Ovary (tissue), 10 donors: ENCODE measurements at places on chromosomes 1 and 21. TPM values are rescaled to one million over a fixed set of nuclear protein-coding genes. Genes with fewer than 3 reads are reported as not detected.

DNA sequence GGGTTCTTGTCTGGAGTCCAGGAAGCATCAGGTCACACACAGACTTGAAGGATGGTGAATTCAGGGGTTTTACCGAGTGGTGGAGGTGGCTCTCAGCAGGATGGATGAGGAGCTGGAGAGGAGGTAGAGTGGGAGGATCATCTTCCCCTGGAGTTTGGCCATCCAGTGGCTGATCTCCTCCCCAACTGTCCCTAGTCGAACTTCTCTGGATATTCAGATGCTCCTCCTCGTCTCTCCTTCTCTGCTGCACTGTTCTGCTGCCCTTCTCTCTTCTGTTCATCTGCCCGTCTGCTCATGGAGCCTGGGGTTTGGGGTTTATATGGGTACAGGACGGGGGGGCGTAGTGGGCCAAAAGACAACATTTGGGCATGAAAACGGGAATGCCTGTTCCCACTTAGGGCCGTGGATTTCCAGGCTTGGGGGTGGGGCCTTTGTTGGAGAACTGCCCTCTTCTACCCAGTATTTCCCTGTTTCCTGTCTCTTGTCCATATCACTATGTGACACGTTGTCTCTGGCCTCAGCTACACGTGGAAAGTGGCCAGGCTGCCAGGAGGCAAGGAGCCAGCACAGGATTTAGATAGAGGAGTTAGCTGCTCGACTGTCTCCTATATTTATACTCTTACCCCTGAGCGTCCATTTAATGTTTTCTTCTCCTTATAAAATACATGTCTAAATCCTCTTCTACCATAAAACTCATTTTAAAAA, 76.7 kb downstream of the SIPA1L2 start:
- H3K4me1 ChIP-seq, result peaks cover 26% of the 10 kb centered on the region
- no peaks in the 10 kb centered on the region for H3K27me3 ChIP-seq
- no peak overlapping the region for H3K27ac ChIP-seq
- H3K36me3 ChIP-seq, result no peaks in the 10 kb centered on the region
- DNase-seq, result peak; percentile 54

- DNase-seq, result no peak
- H3K4me1 ChIP-seq, result no peaks in the 10 kb centered on the region
- no peaks in the 10 kb centered on the region for H3K36me3 ChIP-seq
Observed at GRCh38 chr21:14358775-14359174, 24.2 kb downstream of the HSPA13 start.

- no peak for DNase-seq
- H3K4me1 ChIP-seq, result peaks cover 19% of the 10 kb centered on the region
- no peak overlapping the region for H3K27ac ChIP-seq
- H3K27me3 ChIP-seq, result no peaks in the 10 kb centered on the region
Observed at GRCh38 chr1:33459691-33460090, 12.8 kb upstream of the ZSCAN20 start.

- H3K4me1 ChIP-seq, result peaks cover 4% of the 10 kb centered on the region
- H3K27ac ChIP-seq, result no peak overlapping the region
- H3K4me3 ChIP-seq, result no peak overlapping the region
- H3K36me3 ChIP-seq, result no peaks in the 10 kb centered on the region
- no peak for DNase-seq
Observed at GRCh38 chr1:41659903-41660302, 175.4 kb upstream of the EDN2 start.

DNA sequence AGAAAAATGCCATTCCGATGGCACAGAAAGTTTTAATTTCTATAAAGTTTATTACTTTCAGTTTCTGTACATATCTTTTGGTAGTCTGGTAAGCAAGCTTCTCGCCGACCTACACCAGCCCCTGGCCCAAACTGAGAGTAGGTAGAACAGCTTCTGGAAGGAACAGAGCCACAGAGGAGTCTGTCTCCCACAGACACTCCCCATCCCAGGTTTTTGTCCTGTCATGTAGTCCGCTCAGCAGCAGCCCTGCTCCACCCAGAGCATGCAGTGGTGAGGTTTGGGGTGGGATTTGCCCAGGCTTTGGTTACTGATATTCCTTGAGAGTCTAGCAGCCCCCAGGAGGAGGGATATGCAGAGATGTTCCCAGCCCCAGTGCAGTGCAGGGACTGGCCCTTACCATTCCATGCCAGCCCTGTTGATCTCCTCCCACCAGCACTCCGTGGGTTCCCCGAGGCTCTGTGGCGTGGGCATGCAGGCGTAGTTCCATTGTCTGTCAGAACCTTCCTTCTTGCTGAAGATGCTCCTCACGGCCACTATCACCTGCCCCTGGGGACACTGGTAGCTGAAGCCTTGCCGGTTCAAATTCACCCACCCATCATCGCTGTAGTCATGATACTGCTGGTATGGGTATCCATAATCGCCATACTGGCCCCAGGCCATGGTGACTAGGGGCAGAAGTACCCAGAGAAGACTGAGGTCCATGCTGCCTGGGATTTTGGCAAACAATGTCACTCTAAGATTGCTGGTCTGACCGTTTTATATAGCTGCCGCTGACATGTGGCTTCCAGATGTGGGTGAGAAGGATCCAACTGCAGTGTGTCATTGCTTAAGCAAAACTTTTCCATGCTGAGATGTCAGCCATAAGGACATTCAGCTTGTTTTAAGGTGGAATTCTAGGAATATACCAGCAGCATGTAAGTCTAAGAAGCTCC, at the start of gene DPT:
Gene DPT (minus strand): TSS at position 734 of the 932 bp plus-strand sequence. CDS start 32 bp downstream, at position 702.
- H3K4me3 ChIP-seq, result no peak within 1 kb of the TSS
- H3K36me3 ChIP-seq, result no peaks in the 10 kb centered on the region
- peaks cover 13% of the 10 kb centered on the region for H3K4me1 ChIP-seq
- H3K27me3 ChIP-seq, result no peaks in the 10 kb centered on the region
- no peak for DNase-seq
- H3K27ac ChIP-seq, result no peak within 1 kb of the TSS

Gene PLD5
- total RNA-seq, result 0.35 TPM

Gene HES2
- 0.24 TPM for total RNA-seq

Gene GRIK1
- 0.31 TPM for total RNA-seq
